Stimulated activated CD8-positive, alpha-beta memory T cell treated with anti-CD3 and anti-CD28 coated beads, Interleukin-7, amount 100 ng/mL, for 1 hour (primary cell): ENCODE measurements at places on chromosomes 5 and 9.

DNA sequence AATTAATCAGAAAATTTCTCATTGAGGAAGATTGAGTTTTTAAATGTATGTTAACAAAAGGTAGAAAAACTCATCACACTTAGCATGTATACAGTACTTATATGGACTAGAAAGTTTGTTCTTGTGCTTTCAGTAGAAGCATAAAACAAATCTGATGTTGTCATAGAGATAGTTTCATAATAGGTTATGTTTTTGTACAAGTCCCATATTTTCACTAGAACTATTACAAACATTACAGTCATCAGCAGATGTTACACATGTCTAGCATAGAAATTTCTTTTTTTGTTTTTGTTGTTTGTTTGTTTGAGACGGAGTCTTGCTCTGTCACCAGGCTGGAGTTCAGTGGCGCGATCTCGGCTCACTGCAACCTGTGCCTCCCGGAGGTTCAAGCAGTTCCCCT is 131.4 kb downstream of the COMMD10 start:
- no peak for DNase-seq

- peak; percentile 61 for DNase-seq
These were observed 142.6 kb upstream of the LMX1B start for GRCh38 chr9:126471084-126471624.

DNA sequence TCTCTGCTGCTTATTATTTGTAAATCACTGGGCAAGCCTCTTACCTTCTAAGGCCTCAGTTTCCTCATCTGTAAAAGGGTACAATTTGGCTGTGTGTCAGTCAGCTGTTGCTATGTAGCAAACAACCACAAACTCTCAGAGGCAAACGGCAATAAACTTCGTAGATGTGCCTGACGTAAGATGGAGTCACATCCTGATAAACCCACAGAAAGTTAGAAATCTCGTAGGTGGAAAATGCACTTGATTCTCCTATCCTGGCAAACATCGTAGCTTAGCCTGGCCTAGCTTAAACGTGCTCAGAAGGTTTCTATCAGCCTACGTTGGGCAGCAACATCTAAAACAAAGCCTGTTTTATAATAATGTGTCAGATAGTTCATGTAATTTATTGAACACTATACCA is 35.0 kb upstream of the UNC5A start:
- no peak for DNase-seq

DNA sequence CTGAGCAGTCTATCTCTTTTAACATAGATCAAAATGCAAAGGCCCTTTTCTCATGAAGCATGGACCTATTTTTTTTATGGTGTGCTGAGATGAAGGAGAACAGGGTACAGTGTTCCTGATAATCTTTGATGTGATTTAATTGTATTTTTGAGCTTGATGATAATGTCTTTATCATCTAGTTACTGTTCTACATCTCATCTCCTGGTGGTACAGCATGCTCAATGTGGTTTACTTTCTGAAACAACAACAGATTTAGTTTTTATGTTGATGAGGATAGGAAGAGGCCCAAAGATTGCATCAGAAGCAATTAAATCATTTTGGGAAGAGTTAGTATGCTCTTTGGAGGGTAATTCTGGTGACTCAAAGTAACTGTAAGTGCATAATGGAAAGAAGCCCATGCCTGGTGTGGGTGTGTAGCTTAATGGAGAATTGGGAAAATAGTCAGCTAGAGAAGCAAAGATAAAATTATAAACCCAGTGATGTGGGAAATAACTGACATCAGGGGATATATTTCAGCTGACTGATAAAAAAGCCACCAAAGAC is 123.0 kb upstream of the KCNN2 start:
- DNase-seq = no peak

GRCh38 chr5:135954899-135955298 is at the start of gene LECT2:
LECT2 (minus strand) TSS chr5:135954983; CDS start chr5:135954833, 150 bp downstream.
- no peak for DNase-seq

DNA sequence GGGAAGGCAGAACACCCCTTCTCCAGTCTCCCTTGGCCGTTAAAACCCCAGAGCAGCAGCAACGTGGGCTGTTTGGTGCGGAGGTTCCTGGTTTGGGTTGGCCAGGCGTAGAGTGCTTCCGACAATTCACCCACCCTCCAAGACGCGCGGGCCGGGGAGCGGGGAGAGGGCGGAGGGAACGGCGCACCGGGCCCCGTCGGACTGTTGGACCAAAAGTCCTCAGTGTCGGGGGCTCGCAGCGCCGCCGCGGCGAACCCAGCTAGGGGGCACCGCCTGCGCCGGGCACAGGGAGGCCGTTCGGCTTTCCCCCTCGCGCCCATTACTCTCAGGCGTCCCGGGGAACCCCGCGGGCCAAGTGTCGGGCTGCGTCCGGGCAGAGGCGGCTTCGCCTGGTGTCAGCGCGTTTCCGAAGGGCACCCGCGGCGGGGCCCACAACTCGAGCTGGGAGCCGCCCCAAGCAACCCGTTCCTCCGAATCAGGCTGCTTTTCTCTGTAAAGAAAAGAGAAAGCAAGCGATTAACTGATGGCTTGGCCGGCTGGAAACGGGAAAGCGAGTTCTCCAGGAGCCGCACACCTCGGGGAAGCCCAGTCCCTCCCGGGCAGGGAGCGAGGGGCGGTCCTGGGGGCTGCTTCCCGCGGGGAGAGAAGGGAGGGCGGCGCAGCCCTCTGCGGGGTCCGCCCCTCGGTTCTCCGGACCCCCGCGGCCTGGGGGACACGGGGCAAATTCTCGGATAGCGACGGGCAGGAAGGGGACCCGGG is 145.5 kb downstream of the ERCC6L2 start:
- peak; percentile 32 for DNase-seq

DNA sequence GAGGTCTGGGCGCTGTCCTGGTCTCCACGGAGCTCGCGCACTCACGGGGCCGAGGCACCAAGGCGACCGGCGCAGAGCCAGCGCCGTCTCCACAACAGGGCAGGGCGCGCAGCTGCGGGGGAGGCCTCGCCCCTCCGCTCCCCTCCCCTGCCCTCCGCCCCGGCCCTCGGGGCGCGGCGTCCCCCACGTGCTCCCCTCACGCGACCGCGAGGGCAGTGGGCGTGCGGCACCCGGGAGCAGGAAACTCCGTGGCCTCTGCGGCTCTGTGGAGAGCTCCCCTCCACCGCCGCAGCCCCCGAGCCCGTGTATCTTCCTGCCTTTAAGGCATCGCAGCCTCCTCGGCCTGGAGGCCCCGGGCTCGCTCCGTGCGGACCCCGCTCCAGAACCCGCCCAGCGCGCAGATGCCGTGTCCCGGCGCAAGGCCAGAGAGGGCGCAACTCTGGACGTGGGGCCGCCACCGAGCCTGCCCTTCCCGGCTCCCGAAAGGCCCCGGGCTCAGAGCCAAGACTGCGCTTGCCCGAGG is 708 bp upstream of the TUBB4B start:
- DNase-seq = peak; percentile 15

GRCh38 chr5:15483351-15484097 is 16.5 kb upstream of the FBXL7 start:
- no peak for DNase-seq

DNA sequence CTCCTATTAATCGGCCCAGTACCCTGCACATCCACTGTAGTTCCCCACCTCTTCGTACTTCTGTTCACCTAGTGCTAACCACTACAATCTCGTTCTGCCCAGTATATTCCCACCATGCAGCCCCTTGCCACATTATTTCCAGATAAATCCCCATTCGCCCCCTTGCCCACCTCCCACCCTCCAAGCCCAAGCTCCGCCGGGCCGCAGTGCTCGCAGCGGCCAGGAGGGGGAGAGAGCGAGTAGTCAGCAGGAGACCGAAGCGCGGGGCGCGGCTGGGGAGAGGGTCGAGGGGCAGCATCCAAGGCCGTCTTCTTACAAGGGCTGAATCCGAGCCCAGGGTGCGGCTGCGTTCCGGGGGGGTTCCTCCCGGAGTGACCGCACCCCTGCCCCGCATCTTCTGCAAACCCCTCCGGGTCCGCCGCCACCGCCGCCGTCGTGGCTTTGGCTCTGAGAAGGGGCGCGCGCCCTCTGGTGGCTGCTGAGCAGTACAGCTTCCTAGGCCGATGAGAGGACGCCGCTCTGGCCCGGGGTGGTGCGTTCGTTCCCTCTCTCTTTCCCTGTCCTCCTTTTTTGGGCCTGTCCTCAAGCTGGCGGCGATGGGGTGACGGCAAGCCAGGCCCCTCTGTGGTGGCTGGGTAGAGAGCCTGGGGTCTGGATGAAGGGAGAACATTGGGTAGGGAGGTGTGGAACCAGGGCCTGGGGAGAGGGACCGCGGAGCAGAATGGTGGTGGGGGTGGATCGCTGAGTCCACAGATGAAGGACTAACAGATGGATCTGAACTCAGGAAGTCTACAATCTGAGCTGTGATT is 30.0 kb upstream of the PSD2 start:
- peak; percentile 57 for DNase-seq

GRCh38 chr5:135032695-135032998 is 1.4 kb downstream of the PITX1 start:
- DNase-seq = no peak

DNA sequence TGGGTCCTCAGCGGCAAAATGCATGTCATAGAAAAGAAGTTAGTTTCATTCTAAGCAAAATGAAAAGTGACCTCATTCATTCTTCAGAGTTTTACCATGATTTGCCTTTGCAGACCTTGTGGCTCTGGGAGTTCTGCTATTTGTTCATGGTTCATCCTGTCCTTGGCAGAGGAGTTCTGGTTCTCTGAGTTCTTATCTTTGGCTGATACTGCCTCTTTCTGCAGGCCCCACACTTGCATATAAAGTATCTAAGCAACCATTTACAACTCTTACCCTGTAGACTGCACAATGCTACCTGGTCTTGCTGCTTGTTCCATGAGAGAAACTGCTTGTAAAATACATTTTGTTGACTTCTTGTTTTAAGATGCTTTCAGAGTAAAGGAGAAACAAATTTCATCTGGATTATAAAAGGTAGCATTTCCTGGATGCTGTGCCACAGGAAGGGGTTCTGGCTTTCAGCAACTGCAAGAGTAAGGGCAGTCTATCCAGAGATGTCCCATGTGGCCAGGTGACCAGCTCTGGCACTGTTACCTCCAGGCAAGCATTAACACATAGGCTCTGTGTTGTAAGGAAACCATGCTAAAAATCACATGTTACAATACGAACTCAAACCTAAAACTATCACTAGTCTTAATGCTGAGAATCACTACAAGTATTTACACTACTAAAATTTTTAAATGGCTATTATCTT is 513.2 kb downstream of the SPOCK1 start:
- DNase-seq = no peak

- no peak for DNase-seq
These were observed 233.8 kb downstream of the SEMA6A start for GRCh38 chr5:116340799-116341198.

GRCh38 chr9:8389531-8389930 is 590.0 kb upstream of the DMAC1 start:
- DNase-seq = no peak

GRCh38 chr9:136345281-136346156 is 18.0 kb downstream of the DNLZ start:
- DNase-seq = no peak

GRCh38 chr5:67248703-67249589 is 52.3 kb upstream of the CD180 start:
- DNase-seq = no peak

DNA sequence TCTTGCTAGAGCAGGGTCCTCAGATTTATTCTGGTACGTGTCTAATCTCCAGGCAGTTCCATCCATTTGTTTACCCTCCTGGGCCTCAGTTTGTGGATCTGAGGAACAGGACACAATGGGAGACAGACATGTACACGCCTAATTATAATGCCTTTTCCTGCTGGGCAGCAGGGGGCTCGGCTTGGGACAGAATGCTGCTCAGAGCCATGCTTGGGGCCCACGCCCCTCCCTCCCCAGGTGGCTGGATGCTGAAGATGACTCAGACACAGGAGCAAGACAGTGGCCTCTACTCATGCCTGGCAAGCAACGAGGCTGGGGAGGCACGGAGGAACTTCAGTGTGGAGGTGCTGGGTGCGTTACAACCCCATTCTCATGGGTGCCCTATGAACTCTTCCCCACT is 72.7 kb upstream of the ASS1 start:
- DNase-seq = no peak

DNA sequence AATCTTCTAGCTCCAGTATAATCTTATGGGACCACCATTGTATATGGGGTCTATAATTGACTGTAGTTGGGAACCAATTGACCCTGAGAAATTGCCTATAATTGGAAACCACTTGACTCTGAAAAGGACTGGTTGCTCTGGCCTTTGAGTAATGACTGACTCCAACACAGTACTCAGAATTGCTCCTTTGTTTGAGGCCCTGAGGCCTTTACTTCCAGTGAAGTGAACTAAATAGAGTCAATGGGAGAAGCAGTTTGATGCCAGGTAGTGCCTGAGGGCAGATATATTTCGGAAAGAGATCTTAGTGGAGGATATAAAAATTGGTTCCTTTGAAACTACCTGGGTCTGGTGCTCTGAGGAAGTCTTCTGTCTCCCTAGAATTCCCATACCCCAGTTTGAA is 16.0 kb upstream of the TMEM171 start:
- no peak for DNase-seq

- DNase-seq = no peak
These were observed 415.4 kb downstream of the KDM4C start for GRCh38 chr9:7173139-7173538.

- no peak for DNase-seq
These were observed 81.6 kb downstream of the PPP2R2B start for GRCh38 chr5:146796911-146797310.

DNA sequence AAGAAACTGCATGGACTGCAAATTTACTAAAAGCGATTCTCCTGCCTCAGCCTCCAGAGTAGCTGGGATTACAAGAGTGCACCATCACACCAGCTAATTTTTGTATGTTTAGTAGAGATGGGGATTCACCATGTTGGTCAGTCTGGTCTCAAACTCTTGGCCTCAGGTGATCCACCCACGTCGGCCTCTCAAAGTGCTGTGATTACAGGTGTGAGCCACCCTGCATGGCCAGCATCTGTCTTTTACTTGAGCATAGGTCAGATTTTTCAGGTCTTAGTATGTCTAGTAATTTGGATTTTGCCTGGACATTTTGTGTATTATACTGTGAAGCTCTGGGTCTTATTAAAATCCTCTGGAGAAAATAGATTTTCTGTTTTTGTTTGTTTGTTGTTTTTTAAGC is 277.8 kb upstream of the VLDLR start:
- no peak for DNase-seq

- no peak for DNase-seq
These were observed 143.9 kb upstream of the STC2 start for GRCh38 chr5:173472164-173472563.

- no peak for DNase-seq
These were observed 895.9 kb downstream of the TLE4 start for GRCh38 chr9:80467632-80468031.
